ENCODE measurements at places on chromosomes 2 and 18. TPM values are rescaled to one million over a fixed set of nuclear protein-coding genes. Genes with fewer than 3 reads are reported as not detected.
A peak's percentile ranks its signal among the peaks of the same experiment; 100 is the strongest.

DNA sequence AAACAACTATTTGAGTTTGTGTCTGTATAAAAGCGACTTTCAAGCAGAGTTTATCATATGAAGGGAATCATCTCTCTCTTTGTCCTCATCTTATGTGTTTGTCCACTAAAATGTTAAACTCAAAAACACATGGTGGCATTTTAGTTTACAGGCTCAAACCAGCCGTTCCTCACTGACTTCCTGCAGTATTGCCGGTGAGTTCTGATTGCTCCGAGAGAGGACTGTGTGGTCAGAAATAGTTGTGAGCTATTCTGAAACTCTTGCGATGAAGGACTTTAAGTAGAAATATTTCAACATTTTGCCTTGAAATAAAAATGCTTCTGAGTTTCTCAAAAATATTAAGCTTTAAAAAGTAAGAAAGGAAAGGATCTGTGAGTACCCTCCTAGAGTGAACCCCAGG, 163.2 kb upstream of the CAVIN2 start:
- DNase-seq: no peak

DNA sequence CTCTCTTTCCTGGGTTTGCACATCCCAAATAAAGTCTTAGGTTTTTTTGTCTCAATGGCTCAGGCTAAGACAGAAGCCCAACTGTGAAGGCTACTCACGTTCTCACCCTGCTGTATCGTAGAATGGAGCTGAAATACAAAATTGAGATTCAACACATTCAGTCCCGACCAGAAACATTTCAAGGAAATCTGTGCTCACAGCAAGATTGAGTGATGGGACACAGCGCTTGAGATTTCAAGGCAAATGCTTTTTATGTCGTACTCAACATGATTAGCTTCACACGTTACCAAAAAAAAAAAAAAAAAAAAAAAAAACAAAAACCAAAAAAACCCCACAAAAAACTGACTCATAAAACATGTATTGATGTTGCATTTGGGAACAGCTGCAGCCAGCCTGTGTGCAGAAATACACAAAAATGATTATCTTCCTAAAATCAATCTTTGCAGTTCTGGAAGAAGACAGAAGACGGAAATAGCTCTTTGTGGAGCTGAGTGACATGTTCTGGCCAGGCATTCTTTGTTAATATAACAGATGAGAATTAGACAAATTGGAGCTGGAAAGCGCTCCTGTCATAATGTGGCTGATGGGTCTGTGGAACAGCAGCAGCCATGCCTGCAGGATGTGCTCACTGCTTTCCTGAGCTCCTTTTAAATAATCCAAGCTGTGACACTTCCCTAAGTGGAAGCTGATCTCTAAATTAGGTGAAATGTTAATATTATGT, 453.2 kb downstream of the LPIN1 start:
- no peak for DNase-seq

DNA sequence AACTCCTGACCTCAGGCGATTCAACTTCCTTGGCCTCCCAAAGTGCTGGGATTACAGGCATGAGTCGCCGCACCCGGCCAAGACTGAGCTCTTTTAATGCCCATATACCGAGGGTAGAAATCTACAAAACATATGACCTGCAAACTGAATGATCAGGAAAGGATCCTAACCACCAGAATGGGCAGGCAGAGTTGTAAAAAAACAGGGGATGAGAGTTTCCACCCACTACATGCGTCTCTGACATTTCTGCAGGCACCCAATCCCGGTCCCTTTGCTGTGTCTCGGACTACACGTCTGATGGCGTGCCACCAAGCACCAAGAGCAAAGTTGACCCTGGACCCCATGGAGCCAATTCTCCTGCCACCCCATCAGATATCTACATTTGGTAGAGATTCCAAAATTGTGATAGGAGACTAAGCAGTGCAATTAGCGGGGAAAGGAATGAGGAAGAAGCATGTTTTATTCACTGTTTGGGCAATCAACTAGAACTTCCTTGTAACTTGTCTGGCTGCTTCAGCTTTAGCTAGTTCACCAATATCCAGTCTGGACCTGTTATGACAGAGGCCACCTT, 74.1 kb downstream of the ATP8B1 start:
- DNase-seq: no peak

- DNase-seq: no peak
These were observed 25.5 kb downstream of the RBM44 start for GRCh38 chr2:237824085-237824484.

DNA sequence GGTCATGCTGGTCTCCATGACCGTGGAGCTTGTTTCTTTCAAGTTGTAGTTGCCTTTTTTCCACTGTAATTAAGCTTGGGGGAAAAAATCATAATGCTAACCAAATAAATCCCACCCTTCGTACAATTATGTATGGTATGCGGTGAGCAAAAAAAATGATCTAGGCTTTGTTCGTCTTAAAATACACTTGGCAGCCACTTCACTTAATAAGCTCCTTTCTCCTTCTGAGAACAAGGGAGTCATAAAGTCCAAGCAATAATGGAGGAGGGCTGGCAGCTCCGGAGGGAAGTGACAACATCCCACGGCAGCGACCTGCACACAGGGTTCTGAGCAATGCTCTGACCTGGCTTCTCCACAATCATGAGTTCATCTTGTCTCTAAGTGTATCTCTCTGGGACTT, 91.2 kb upstream of the KLHL29 start:
- no peak for DNase-seq

DNA sequence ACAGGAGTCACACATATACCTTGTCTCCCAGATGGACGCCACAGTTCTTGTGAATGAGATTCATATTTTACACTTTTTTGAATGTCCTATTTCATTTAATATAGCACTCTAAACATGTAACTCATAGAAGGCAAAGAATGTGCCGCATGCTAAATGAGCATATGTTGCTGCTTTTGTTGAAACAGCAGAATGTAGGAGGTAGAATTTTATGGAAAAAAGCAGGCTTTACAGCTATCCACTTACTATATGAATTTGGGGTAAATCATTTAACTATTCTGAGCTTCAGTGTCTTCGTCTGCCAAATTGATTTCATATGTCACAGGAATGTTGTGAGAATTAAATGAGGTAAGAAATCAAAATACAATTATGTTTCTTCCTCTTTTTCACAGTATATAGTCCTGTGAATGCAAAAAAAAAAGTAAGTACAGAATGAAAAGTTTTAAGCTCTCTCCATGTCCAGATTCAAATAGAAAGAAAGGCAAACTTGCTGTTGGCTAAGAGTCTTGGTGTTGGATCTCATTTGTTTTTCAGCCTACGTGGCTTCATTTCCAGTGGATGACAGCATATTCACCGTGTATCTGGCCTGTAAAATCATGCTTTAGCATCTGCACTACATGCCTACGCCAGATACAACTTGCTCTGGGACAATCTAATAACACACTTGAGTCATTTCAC, 154.7 kb upstream of the CNTNAP5 start:
- no peak for DNase-seq

- no peak for DNase-seq
These were observed 353.9 kb downstream of the SS18 start for GRCh38 chr18:25736516-25736915.

GRCh38 chr2:44821500-44821899, 120.0 kb upstream of the SIX3 start:
- DNase-seq: no peak

DNA sequence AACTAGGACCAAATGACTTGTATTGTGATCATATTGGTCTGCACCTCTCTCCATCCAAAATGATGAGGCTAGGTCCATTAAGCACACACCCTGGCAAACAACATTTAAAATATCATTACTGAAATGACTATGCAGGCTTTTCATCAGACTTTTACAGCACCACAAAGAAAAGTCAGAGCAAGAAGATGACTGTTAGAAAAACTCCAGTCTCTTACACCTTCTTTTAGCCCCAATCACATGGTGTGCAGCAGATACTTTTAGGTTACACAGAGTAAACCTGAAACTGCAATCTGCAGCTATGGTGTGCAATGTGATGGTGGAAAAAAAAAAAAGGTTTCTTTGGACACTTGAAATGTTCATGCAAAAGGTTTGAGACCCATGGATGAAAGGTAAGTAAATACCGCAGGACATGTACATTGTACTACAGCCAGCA, 5.4 kb upstream of the POLI start:
- peak; percentile 50 for DNase-seq

DNA sequence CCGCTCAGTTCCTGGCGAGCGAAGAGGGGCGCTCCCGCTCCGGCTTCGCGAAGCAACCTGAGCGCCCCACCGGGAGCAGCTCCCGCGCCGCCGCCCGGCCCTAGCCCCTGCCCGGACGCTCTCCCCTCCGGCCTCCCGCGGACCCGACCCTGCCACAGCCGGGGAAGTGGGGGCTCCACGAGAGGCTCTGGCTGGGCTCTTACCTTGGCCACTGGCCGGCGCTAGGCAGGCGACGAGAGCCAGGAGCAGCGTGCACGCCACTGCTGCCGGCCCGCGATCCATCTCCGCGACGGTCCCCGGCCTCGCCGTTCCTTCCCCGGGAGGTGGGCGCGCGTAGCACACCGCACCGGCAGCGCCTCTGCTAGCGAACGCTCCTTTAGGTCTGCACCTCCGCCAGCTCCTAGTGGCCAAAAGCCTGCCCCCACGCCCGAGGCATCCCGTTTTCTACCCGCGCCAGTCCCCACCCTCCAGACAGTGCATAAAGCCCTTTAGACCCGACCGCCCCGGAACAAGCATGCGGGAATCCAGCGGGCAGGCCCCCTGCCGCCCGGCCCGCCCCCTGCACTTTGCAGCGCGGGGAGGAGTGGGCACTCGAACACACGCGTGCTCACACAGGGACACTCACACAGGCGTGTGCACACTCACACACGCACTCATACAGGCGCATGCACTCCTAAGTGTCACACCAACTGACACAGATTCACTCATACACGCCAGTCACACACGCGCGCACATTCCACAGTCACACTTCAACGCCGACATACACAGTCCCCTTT, at the start of gene LRP2:
Gene LRP2 (minus strand): TSS at position 417 of the 776 bp plus-strand sequence. CDS start 135 bp downstream, at position 282.
- DNase-seq: peak; percentile 27

DNA sequence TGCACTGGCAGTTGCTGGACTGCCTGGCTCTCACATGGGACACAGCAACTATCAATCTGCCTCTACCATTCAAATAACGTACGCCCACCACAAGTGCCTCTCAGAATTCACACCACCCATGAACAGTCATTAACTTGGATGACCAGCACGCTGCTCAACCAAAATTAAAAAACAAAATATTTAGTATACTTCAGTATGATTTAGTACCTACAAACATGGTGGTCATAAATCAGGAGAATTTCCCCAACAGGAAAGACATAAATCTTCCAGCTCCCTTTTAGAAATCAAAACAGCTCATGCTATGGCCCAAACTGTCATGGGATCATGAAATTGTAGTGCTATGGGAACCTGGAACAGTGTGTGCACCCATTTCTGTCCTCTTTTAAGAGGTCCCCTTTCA, 317.4 kb upstream of the ETAA1 start:
- DNase-seq: no peak

- DNase-seq: no peak
These were observed 73.9 kb upstream of the SIX2 start for GRCh38 chr2:45083175-45083574.

- no peak for DNase-seq
These were observed 23.3 kb upstream of the SIX3 start for GRCh38 chr2:44918095-44918775.

GRCh38 chr2:215919624-215920243, 93.6 kb downstream of the MREG start:
- no peak for DNase-seq

- no peak for DNase-seq
These were observed 99.8 kb downstream of the KLHL29 start for GRCh38 chr2:23484767-23485166.

- no peak for DNase-seq
These were observed 3.7 kb downstream of the DGUOK start for GRCh38 chr2:73930386-73930785.

DNA sequence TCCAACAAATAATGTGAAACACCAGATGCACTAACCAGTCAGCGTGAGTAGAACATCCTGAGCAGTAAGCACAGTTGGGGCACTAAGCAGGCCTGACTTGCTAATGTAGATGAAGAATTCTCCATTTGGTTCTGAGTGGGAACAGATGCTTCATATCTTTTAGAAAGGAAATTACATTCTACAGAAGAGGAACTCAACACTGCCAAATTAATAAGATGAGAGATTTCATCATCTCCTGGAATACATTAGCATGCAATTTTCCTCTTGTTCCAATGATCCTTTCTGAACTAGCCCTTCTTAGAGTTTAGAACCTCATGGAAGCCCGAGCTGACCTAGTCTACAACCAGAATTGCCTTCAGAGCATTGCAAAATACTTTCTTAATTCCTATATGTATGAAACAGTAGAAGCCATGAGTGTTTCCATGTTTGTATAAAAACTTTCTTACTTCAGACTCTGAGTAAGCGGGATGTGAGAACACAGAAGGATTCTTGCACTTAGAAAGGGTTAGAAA, 34.8 kb downstream of the COL5A2 start:
- DNase-seq: no peak

DNA sequence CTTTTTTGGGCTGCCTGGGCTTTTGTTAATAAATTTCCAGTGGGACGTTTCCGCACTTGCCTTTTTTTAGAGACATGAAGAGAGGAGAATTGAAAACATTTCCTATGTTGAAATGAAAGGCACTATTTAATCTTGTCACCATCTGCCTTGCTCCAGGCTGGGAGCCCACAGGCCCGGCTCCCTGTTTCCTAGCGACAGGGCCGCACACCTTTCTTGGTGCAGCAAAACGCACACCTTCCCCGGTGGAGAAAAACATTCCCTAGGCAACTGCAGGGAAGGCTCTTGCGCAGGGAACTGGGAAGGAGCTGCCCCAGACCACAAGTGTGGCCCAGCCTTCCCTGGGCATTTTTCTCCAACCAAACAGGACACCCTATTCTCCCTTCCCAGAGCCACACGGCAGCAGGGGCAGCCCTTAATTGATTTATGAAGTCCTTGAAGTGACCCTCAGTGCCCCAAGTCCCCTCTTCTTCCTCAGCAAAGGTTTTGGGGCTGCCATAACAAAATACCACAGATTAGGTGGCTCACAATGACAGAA, 132.9 kb upstream of the MSH6 start:
- no peak for DNase-seq

- DNase-seq: peak; percentile 59
These were observed 27.3 kb downstream of the GKN2 start for GRCh38 chr2:68925295-68925896.

GRCh38 chr2:6445156-6445555, 420.6 kb downstream of the CMPK2 start:
- DNase-seq: no peak

- DNase-seq: no peak
These were observed 232.0 kb downstream of the LDLRAD4 start for GRCh38 chr18:13450289-13451212.

- no peak for DNase-seq
These were observed 2.9 kb upstream of the SFXN5 start for GRCh38 chr2:73074110-73075069.

DNA sequence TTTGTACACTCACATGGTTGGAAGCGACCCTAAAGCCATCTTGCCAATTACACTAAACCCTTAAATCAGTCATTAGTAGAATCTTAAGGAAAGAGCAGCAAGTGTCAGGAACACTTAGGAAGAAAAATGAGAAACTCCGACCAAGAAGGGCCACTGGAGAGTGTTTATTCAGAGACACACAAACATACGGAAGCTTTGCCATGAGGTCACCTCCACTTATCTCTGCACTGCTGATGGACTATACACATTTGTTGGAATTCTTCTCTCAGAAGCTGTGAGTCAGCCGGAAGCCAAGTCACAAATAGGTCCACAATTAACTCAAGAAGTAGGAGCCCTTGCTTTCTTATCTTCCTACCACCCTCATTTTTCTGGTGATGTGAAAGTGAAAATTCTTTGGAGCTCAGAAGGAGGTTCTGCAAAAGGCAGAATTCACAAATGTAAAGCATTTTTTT, 21.6 kb downstream of the BMP10 start:
- DNase-seq: no peak

Gene UPP2
- total RNA-seq: not detected

Gene CHRND
- not detected for total RNA-seq

Gene REG1A
- not detected for total RNA-seq

Gene NPHP1
- 1.8 TPM for total RNA-seq

Gene CIB4
- total RNA-seq: not detected
